T-helper 17 cell (primary cell): ENCODE measurements at places on chromosomes 11 and 22.

DNA sequence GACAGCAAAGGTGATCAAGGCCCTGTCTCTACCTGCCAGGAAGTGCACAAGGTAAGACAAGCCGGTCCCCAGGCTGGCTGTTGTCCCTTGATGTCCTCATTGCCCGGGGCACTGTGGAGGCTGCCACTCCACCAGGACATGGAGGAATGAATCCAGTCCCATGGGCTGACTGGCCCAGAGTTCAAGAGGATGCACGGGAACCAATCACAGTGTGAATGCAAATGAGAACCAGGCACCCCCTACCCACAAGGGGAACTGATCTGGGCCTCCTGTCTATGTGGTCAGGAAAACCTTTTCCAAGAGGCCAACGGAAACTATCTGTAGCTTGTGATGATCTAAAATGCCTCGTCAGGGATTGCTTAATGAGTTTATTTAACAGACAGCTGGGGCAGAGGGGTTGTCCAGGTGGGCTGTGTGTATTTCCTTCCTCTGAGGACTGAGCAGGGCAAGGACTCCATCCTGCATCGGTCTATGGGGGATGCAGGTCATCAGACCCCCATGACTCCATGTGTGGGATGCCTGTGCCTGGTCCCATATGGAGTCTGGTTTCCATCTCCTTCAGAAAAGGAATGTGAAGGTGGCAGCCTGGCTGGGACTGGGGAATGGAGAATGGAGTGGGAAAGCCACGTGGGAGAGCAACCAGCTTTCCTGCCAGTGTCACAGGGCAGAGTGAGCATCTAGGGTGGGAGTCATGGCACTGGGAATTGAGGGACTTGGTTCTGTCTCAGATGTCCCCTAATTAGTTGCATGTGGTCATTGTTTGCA is 60.5 kb downstream of the CD82 start:
- no peak for DNase-seq

GRCh38 chr22:47655930-47656329 is 893.5 kb downstream of the TBC1D22A start:
- DNase-seq, result no peak

- DNase-seq, result no peak
Measured at GRCh38 chr11:69366591-69366990, 72.6 kb downstream of the MYEOV start.

DNA sequence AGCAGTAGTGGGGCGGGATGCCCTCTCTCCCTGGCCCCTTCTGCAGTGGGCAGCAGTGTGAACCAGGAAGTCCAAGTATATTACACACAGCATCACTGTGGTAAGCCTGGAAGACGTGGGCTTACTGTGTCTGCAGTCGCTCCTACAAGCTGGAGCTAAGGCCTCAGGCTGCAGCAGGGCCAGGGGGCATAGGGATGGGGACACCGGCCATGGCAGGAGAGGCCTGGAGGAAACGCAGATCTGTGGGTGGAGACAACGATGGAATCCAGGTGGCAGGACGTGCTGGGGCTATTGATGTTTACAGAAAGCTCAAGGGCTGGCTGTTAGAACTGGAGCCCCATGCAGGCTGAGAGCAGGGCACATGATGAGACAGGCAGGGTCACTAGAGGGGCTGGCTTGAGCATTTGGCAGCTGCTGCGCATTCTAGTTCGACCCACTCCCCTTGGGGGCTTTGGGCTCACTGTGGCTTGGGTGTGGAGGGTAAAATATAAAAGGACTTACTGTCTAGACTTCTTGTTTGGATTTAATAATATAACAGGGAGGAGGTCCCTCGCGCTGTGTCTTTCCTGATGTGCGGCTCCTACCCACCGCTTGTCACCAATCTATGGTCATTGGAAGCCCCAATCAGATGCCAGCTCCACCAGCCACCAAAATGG is 539.5 kb downstream of the TBC1D22A start:
- DNase-seq, result no peak

DNA sequence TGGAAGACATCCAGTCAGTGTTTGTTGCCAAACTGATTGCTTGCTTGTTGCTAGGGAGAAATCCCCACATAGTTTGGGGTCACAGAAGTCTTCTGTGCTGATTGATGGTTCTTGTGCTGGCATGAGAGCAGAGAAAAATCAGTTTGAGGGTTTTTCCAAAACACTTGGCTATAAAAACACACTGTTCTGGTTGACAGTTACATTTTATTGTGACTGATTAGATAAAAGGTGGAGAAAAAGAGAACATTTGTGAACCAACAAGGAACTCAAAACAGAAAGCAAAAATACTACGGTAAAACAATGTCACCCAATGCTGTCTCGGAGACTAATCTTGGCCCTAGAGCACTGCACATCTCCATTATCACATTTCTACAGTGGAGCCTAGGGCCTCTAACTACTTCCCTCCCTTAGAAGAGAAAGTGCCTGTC is 14.4 kb upstream of the EIF4G2 start:
- no peak for DNase-seq

- DNase-seq, result no peak
Measured at GRCh38 chr11:63592975-63593395, 21.2 kb downstream of the PLAAT3 start.

- DNase-seq, result no peak
Measured at GRCh38 chr11:11171285-11171684, 181.8 kb downstream of the CSNK2A3 start.

DNA sequence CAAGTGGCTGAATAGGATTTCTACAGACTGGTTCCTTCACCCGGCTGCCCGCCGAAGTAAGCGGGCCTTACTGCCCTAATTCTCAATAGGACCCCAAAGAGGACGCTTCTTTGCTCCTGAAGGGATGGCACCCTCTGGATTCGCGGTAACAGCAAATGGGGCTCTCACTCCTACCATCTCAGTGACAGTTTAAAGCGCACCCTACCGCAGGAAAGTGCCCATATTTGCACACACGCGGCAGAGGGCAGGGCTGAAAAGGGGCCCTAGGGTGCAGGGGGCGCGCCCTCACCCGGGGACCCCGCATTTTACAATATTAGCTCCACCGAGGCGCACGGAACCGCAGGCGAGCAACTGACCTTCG is 985 bp upstream of the UPB1 start:
- DNase-seq, result no peak

GRCh38 chr11:67996622-67997474 is 7.0 kb downstream of the UNC93B1 start:
- DNase-seq, result no peak
